NCI-H1436 (cell line): ENCODE measurements at places on chromosomes 11 and 22.

DNA sequence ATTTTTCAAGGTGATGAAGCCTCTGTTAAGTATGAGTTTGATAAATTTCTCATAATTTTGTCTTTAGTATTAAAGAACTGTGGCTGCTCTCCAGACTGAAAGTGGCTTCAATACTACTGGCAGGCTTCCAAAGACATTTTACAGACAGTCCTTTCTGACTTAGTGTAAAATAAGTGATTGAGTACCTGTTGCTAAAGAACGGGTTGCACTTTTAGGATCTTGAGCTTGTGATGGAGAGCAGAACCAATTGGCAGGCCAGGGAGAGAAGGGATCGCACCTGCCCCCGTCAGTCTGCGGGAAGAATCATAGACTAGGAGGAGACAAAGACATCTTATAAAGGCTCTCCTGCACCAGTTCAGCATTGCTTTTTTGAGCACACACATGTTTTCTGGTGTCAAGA lies 4.4 kb downstream of the NCAM1 start:
- DNase-seq = peak; percentile 56

- no peak for DNase-seq
Observed at GRCh38 chr22:44030702-44031082, 6.6 kb downstream of the PARVB start.

DNA sequence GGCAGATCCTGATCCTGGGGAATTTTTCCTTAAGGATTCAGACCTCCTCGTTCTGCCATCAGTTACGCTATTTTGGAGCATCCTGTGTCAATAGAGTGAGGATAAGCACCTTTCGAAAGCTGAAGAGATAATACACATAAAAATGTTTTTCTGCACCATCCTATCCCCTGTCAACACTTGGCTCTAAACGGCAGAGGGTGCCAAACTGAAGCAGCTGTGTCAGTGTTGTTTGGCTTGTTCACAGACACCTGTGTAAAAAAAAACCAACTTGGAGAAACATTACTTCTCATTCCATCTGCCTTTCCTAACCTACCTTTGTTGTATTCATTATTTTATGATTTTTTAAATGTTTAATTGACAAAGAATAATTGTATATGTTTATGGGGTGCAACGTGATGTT lies 417.0 kb upstream of the DDI1 start:
- DNase-seq = no peak

GRCh38 chr11:115676768-115677167 lies 172.6 kb upstream of the CADM1 start:
- no peak for DNase-seq

DNA sequence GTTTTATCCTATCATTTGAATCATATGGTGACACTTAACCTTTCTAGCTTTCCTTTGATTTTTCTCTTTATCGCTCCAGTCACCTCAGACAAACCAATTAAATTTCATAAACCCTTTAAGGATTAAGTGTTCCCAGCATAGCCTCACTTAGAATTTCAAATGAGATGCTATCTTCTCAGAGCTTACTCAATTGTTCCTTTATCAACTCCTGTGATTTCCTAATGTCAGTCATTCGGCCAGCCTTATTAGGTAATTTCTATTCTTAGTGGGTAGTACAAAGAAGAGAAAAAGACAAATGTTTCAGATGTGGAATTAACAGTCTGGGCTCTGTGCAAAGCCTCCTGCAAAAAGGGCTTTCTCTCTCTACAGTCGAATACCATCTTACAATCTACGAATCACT lies 77.1 kb upstream of the CCDC90B start:
- DNase-seq = no peak

DNA sequence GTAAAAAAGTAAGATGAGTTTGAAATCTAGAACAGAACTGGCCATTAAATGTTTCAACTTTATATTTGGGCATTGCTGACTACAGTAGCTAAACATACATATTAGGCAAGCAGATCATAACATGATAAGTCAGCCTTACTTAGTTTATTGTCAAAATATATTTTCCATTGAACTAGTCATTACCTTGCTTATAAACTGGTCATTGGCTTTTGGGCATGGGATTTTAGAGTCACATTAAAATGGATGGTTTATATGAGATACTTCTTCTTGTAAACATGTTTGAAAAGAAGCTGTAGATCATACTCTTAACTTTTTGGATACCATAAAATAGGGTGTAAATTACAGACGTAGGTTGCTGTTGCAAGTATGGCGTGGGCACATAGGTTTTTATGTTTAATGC lies 2.7 kb downstream of the HIPK3 start:
- DNase-seq = no peak

- DNase-seq = no peak
Observed at GRCh38 chr11:68361702-68362101, 49.3 kb downstream of the LRP5 start.

DNA sequence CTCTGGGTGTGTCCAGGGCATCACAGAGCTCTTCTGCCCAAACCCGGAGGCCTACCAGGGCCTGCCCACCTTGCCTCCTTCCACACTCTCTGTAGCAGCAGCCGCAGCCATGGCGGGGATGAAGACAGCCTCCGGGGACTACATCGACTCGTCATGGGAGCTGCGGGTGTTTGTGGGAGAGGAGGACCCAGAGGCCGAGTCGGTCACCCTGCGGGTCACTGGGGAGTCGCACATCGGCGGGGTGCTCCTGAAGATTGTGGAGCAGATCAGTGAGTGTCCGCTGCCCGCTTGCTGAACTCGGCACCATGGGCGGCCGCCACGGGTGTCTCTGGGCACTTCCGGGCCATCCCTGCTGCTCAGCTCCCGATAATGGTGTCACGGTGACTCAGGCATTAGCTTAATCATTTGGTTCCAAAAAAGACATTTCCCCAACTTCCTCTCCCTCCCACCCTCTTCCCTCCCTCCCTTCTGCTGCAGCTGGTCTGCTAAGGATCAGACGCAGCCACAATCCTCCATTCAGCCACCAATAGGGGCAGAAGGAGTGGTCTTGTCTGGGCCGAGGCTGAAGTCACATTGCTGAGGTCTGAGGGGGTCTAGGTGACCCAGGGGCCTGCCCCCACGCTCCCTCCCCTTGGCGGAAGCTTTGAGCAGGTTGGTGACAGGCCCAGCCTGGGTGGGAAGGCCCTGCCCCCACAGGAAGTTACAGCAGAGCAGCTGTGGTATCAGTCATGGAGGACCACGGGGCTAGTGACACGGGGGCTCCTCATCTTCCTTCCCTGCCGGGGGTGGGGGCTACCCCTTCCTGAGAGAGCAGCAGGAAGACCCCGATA lies 950 bp downstream of the FERMT3 start:
- DNase-seq = no peak

- no peak for DNase-seq
Observed at GRCh38 chr11:83659466-83659865, 373.3 kb upstream of the CCDC90B start.

DNA sequence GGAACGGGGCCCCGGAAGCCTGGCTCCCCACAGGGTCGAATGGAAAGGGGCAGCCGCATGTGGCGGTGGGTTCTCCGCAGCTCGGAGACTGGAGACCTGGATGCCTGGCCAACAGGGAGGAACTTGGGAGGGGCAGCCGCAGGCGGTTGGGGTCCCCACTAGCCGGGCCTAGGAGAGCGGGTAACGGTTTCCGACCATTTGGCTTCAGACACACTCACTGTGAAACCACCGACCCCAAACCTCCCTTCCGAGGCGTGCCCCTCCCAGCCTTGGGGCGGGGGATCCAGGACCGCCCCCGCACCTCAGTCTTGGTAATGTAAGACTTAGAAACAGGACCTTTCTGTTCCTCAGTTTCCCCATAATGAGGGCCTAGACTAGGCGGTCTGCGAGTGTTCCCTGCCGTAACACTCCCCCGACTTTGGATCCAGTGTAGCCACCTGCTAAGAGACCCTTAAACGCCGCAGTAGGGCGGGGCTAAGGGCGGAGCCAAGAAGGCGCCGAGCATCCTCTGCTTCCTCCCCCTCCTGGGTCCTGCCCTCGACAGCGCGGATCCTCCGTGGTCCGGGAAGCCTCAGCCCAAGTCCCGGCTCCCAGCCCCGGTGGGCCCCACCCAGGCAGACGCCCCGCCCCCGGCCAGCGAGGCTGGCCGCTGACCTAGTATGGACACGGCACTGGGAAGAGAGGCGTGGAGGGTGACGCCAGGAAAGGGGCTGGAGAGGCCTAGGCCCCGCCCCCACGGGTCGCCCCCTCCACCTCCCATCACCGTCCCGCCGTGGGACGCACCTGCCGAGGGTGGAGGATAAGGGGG lies 1.8 kb upstream of the RASGRP2 start:
- no peak for DNase-seq

- DNase-seq = no peak
Observed at GRCh38 chr11:104999721-105000120, 23.2 kb downstream of the CASP5 start.

GRCh38 chr11:43130616-43131015 lies 181.2 kb upstream of the API5 start:
- DNase-seq = no peak

DNA sequence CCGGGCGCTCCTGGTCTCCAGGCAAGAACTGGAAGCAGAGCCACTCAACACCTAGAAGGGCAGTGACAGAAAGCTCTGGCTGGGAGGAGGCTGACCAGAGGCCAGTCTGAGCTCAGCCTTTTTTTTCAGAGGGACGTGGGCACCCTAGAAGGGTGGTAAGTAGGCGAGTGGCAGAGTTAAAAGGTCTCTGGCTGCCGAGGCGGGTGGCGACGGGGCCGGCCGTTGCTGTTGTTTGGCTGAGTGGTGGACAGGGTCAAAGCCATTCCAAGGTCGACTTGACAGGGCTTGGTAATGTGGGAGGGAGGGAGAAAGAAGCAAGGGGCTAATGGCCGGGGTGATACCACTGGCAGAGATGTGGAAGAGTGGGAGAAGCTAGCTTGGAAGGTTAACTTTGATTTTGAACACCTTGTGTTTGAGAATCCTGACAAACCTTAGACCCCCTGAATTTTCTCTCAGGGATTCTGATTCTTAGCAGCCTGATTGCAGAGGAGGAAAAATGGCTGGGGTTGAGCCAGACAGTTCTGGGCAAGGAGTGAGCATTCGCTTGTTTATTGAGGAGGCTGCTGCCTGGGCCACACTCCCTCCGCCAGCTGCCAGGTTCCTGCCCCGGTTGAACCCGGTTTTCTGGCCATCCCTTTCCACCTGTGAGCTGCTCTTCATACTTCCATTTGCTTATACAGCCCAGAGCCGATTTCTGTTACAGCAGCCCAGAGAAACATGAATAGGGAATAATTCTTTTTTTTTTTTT lies 868 bp upstream of the SYCE3 start:
- no peak for DNase-seq

- no peak for DNase-seq
Observed at GRCh38 chr11:42925916-42926315, 385.9 kb upstream of the API5 start.
